ENCODE measurements at places on chromosomes 1 and 21.
A peak's percentile ranks its signal among the peaks of the same experiment; 100 is the strongest.

DNA sequence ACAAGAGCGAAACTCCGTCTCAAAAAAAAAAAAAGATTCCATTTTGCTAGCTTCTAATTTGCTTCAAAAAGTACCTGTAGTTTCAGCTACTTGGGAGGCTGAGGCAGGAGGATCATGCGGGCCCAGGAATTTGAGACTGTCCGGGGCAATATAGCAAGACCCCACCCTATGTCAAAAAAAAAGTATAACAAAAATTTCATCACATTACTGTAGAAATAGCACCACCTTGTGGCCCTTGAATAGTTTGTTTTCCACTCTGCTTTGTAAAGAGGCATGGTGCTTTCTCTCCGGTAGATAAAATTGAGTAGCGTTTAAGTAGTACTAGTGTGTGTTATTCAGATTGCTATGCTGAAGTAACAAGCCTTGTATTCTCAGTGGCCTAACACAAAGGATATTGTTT, 18.2 kb upstream of the MSTO1 start:
- peak; percentile 3 for DNase-seq

DNA sequence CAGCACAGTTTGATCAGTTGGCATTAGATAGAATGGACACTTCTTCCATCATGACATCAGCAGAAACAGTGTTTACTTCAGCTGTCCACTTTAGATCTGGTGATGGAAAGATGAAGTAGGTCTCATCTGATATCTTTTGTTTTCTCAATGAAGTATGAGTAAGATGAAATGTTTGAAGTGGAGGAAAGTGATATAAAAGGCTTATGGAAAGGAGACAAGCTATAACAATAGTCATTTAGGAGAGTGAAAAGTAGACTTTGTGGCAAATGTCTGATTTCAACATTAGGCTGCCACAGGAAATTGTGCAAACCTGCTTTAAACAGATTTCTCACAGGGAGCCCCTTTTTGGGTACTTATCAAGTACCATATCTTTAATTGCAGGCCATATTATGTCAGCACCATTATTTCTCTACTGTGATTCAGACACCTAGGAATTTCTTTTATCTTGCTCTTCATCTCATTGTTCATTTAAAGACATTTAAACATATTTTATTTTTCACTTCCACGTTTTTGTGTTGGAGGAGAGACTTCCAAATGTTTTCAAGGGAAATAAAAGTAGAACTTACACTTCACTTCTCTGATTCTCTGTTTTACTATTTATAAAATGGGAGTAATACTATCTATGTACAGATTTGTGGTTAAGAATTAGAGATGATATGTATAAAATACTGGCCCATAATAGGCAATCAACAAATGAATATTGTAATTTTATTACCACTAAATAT, 18.1 kb downstream of the PDC start:
- DNase-seq, result no peak

- DNase-seq, result no peak
These were observed 36.0 kb upstream of the KIF26B start for GRCh38 chr1:245118806-245119205.

- DNase-seq, result no peak
These were observed 141.0 kb downstream of the HIVEP3 start for GRCh38 chr1:41777695-41778094.

- DNase-seq, result no peak
These were observed 44.8 kb downstream of the SNX7 start for GRCh38 chr1:98706173-98706843.

DNA sequence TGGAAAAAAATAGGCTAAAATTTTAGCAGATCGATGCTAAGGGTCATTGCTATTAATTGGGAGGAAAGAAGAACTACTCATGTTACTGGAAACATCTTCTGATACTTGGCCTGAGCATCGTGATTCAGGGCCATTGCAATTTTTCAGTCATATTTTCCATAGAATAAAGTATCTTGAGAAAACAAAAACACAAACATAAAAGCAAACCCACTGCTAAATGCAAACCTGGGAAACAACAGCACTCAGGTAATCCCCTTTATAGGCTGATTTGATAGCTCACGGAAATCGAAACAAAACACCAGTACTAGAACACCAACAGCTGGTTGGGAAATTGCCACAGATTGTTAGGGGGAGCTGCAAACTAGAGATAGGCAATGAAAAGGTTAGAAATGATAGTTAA, 172.9 kb upstream of the ESRRG start:
- DNase-seq, result no peak

- DNase-seq, result no peak
These were observed 65.1 kb upstream of the JUN start for GRCh38 chr1:58848818-58849411.

- DNase-seq, result no peak
These were observed 3.4 kb downstream of the BMP8A start for GRCh38 chr1:39494671-39495410.

- no peak for DNase-seq
These were observed 10.6 kb downstream of the PARP1 start for GRCh38 chr1:226397011-226397926.

GRCh38 chr21:23729331-23729730, 1878.0 kb downstream of the MRPL39 start:
- DNase-seq, result no peak

DNA sequence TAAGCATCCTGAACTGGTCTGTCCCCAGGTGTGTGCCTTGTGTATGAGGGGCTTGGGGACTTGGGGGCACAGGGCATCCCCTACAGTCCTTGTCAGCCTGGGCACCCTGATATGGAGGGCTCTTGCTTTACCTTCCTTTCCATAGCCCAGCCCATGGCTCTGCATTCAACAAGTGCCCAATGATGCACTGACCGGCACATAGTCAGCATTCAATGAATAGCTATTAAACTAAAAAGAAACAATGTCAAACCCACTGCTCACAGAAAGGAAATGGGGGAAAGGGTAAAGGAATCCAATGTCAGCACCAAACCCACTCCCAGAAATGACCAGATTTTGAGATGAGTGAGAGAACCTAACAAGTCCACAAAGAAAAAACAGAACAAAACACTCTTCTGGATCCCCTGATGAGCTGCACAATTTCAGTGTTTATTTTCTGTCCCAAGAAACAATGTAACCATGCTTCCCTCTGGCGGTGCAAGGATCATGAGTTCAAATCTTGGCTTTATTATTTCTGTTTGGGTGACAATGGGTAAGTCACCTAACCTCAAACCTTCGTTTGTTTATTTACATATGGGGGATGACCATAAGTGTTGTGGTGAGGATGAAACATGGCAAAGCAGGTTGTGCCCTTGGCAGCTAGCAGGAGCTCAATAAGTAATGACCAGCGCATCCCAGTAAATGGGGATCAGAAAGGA, 22.0 kb downstream of the SYT6 start:
- no peak for DNase-seq

DNA sequence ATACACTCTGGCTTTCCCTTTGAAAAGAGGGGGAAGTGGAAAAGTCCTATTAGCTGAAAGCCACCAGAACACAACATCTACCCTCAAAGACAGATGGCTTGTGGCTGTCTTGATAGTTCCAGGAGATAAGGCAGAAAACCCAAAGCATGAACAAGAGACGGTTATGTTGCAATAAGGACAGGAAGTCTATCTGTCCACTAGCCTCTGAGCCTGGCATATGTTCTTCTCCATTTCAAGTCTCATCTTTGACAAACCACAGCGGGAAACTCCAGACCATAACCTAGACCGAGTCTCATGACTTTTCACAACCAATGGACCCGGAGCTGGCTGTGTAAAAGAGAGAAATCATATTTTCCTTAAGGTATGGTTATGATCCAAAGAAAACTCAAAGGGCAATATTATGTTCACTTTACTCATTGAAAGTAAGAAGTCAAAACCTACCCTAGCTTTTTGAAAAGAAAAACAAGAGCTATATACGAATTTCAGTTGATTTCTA, 33.8 kb downstream of the DUSP10 start:
- DNase-seq, result peak; percentile 58

DNA sequence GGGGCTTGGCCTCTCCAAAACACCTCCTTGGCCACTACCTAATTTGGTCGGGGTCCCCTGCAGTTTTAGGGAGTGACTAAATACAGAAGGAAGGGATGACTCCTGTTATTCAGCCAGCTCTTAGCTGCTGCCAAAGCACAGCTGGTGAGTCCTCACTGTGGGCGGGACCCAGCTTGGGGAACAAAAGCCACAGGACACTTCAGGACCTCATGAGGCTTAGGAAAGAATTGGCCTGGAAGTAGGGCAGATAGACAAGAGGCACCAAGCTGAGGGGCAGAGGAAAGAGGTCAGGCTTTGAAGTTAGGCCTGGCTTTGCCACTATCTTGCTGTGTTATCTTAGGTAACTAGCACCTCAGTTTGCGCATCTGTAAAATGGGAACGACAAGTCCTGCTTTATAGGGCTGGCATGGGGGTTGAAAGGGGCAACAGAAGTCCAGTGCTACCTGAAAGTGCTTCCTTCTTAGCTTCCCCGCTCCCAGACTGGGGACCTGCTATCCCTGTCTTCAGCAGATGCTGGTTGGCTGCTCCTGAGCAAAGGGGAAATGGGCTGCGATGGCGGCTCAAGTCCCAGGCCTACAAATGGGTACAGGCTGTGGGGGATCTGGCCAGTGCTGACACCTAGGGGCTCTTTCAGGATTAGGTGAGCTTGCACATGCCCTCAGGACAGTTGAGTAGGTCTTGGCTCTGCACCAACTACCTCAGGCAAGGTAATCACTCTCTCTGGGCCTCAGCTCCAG, 15.7 kb downstream of the IFI6 start:
- DNase-seq, result no peak

DNA sequence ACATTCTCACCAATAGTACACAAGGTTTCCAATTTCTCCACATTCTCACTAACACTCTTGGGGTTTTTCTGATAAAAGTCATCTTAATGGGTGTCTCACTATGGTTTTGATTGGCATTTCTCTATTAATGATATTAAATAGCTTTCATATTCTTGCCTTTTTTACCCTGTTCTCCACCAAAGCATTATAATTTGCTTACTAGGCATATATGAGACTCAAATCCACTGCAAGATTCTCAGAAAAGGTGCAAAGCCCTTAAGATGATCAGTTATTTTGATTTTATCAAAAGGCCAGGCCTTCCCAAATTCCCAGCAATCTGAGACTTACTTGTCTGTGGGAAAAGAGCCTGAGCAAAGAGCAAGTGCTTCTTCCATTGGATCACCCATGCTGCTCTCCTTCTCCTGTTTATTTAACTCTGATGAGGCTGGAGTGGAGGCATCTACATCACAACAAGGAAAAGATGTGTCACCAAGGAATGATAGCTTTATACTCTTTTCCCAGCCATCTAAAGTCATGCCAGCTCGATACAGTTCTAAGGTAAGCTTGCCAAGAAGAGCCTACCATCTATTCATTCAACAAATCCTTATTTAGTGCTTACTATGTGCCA, 24.6 kb downstream of the CLSPN start:
- DNase-seq, result no peak

DNA sequence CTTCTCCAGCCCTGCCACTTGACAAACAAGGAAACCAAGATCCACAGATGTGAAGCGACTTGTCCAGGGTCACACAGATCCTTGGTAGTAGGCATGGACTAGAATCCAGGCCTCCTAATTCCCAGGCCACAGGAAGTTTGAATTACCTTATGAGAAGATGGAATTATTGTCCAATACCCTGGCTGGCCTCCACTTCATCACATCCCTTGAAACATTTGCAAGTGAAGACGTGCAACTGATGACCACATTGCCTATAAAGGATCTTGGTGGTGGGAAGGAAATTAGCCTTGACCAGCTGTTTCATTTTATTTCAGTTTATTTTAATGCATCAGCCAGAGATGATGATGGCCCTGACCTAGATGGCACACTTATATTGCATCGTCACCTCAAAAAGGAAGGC, 165.8 kb upstream of the CAMK1G start:
- no peak for DNase-seq

DNA sequence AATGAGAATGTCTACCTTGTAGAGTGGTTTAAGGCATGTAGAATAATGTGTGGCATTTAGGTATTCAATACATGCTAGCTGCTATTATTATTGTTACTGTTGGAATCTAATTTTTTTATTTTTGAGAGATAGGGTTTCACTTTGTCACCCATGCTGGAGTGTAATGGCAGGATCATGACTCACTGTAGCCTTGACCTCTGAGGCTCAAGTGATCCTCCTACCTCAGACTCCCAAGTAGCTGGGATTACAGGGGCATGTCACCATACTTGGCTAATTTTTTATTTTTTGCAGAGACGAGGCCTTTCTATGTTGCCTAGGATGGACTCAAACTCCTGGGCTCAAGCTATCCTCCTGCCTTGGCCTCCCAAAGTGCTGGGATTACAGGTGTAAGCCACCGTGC, 61.9 kb downstream of the EPB41 start:
- no peak for DNase-seq

- no peak for DNase-seq
These were observed 244.7 kb downstream of the SDCCAG8 start for GRCh38 chr1:243500512-243500911.

Data from stimulated activated CD8-positive, alpha-beta memory T cell treated with anti-CD3 and anti-CD28 coated beads, Interleukin-15, amount 100 ng/mL, for 48 hours (primary cell).